ENCODE measurements at places on chromosomes 3 and 15. TPM values are rescaled to one million over a fixed set of nuclear protein-coding genes. Genes with fewer than 3 reads are reported as not detected.

DNA sequence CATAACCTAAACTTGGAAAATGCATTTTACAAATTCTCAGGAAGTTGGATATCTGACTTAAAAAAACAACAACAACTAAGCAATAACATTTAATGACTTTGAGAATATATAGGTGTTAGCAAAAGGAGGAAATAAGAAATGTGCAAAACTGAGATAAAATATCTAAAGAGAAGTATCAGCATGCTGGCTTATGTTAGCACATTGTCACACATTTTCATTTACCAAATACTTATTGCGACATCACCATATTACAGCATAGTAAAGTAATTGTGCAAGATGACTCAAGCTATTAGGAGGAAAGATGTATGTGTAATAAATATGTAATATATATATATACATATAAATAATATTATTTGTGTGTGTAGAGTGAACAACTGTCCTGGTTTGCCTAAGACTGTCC, 9.2 kb downstream of the PTX3 start:
- no peak for DNase-seq

GRCh38 chr3:141849056-141849815, 27.2 kb upstream of the ATP1B3 start:
- DNase-seq = no peak

GRCh38 chr15:74228723-74229081, 7.4 kb upstream of the CCDC33 start:
- DNase-seq = no peak

Gene GXYLT2
- 1.8 TPM for total RNA-seq

DNA sequence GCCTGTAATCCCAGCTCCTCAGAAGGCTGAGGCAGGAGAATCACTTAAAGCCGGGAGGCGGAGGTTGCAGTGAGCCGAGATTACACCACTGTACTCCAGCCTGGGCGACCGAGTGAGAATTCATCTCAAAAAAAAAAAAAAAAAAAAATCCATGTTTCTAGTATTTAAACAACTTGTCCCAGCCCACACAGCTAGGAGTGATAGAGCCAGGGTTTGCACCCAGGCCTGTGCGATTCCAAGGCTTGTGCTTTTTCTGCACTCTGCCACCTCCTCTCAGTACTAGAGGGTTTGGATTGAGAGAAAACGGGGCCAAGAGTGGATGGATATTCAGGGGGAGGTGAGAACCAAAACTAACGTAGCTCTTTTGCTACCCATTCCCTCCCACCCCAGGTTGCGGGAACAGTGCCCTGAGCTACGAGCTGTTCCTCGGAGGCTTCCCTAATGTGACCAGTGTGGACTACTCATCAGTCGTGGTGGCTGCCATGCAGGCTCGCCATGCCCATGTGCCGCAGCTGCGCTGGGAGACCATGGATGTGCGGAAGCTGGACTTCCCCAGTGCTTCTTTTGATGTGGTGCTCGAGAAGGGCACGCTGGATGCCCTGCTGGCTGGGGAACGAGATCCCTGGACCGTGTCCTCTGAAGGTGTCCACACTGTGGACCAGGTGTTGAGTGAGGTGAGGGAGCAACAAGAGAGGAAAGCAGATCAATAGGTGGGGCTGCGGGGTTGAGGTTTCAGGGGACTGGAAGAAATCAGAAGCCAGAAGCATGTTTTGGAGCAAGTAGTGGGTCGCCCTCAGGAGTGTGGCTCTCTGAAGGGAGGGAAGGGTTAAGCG, 4.1 kb downstream of the CAMK2N2 start:
- DNase-seq = no peak

DNA sequence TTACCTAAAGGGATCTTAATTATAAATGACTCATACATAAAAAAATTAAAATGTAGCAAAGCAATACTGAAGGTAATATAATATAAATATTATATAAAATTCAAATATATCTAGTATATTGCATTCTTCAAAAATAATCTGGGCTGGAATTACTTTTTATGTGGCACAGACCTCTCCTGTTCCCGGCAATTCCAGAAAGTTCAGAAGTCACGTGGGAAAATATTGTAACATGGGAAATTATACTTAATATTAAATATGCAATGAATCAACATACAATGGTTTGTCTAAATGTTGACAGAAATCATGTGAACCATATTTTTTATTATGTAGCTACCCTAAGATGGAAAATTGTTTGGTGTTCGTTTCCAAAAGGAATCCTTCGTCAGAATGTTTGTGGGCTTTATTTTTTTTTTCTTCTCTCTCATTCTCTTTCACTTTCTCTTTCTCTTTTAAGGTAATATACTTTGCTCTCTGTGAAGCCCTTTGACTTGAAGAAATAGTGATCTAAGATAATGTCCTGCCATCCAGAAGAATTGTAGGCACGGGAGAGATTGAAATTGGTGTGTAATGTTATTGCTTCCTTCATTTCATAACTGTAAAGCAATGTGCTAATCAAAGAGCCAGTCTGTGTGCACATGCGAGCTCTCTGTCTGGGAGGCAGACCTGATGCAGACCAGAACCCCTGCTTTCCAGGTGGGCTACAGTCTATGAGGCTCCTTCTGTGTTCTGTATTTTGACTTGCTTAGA, 559.4 kb downstream of the NR2F2 start:
- DNase-seq = no peak

- peak; percentile 80 for DNase-seq
Measured at GRCh38 chr15:52783929-52784798, 6.0 kb downstream of the ONECUT1 start.

Gene FGF12
- 19.1 TPM for total RNA-seq

Gene HRH1
- 0.90 TPM for total RNA-seq

- no peak for DNase-seq
Measured at GRCh38 chr15:98398056-98398455, 250.3 kb upstream of the IGF1R start.

- no peak for DNase-seq
Measured at GRCh38 chr3:129855170-129855831, 38.2 kb downstream of the TMCC1 start.

GRCh38 chr3:31226346-31226745, 306.4 kb upstream of the STT3B start:
- DNase-seq = no peak

- peak; percentile 54 for DNase-seq
Measured at GRCh38 chr15:76140074-76140464, 80.3 kb downstream of the TMEM266 start.

GRCh38 chr15:69783211-69783610, 314.5 kb downstream of the TLE3 start:
- DNase-seq = no peak

Gene GHSR
- total RNA-seq = not detected

- DNase-seq = no peak
Measured at GRCh38 chr3:7813365-7813764, 688.3 kb upstream of the LMCD1 start.

DNA sequence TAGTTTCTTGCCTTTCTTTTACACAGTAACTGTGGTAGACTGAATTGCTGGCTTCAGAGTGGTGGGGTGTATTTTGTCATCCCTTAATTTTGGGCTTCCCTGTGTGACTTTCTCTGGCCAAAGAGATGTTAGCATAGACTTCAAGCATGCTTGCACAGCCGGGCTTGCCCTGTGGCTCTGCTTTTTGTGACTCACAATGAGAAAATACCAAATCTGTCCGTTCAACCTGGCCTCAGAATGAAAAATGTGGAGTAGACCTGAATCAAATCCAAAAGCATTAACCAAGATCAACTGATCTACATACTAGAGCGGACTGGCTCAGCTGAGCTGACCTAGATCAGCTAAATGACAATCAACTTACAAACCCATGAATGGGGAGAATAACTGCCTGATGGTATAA, 51.4 kb downstream of the PLAAT1 start:
- no peak for DNase-seq

Gene PEX11A
- total RNA-seq = 4.5 TPM

GRCh38 chr3:102205647-102206046, 229.2 kb upstream of the ZPLD1 start:
- no peak for DNase-seq

Gene ANKRD63
- not detected for total RNA-seq

Gene WNT7A
- total RNA-seq = not detected

GRCh38 chr3:32821686-32822296, 4.0 kb downstream of the TRIM71 start:
- peak; percentile 33 for DNase-seq

DNA sequence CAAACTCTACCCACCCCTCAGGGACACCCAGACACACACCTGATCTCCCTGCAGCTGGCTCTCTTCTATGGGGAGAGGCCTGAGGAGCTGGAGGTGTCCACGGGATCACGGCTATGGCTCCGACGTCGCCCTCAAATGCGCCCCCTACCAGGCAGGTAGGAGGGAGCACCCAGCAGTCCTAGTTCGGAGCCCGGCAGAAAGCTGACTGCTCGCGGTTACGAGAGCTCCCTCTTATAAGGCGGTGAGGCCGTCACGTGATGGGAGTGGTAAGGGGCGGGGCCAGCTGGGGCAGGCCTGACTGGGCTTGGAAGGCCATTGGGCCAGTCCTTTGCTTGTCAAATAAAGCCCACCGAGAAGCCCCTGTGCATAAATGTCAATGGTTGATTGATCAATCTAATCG, at the start of gene PRR20G:
PRR20G (minus strand) TSS at position 207 of the 400 bp plus-strand sequence. CDS start 681 bp downstream, outside the sequence.
- DNase-seq = no peak

Gene TRH
- total RNA-seq = 0.49 TPM

Gene DNAH1
- total RNA-seq = 3.3 TPM

- DNase-seq = no peak
Measured at GRCh38 chr3:33699275-33699674, 18.8 kb downstream of the CLASP2 start.

GRCh38 chr3:151726016-151726415, 7.7 kb upstream of the AADACL2 start:
- no peak for DNase-seq

GRCh38 chr15:73910522-73911303, 15.5 kb upstream of the LOXL1 start:
- no peak for DNase-seq

Gene SEC22C
- total RNA-seq = 49.6 TPM

DNA sequence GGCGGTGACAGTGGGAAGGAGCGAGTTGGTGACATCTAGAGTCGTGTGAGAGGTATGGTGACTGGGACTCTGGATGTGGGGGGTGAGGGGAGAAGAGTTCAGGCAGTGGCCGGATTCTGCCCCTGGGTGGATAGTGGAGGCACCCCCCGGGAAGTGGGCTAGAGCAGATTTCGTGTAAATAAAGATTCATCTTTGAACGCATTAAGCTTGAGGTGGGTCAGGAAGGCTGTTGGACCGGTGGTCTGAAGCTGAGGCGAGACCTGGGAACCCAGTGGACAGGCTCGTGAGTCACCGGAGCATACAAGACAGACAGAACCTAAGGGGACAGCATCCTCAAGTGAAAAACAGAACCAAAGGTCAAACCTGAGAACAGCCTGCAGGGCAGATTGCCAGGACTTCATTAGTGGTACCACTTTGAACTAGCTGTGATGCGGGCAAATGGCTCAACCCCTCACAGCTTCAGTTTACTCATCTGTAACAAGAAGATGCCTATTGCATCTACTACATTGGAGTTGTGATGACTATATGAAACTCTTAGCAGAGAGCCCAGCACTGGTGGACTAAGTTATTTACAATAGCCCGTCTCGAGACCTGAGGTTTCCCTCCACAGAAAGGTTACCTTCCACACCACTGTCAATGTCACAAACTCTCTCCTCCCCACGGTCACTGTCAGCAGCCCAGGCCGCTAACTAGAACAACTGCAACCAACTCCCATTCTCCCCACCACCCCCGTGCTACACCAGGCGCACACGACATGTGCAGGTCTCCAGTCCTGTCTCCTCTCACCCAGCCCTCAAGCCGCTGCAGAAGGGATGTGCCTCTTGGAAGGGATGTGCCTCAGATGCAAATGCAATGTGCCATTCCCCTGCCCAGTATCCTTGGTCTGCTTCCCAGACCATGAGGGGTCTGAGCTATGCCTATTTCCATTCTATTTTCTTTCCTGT, 901 bp upstream of the CLN6 start:
- DNase-seq = no peak

DNA sequence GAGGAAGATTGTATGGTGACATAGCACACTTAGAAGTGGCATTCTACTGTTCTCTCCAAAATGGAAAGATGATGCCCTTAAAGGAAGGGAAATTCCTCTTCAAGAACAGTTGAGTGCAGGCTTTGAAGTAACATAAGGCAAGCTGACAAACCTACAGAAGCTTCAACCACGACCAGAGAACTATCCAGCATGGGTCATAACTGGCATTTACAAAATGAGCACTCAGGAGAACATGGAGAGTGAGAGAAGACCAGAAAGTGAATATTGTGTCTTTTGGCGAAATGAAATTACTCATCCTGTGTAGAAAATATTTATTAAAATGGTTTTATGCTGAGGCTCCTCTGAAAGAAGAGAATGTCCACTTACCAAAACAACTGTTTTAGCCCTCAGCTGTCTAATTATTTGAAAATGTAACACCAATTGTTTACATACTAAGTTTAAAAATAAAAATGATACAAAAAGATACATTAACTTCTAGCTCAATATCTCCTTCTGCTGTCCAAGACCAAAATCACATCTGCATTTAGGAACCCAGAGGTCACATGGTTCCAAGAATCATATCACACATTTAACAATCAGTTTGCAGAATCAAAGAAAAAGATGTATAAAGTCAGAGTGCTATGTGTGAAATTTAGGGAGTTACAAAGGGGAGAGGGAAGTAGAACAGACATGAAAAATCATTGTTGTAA, 216.9 kb downstream of the ATP8B4 start:
- DNase-seq = no peak

DNA sequence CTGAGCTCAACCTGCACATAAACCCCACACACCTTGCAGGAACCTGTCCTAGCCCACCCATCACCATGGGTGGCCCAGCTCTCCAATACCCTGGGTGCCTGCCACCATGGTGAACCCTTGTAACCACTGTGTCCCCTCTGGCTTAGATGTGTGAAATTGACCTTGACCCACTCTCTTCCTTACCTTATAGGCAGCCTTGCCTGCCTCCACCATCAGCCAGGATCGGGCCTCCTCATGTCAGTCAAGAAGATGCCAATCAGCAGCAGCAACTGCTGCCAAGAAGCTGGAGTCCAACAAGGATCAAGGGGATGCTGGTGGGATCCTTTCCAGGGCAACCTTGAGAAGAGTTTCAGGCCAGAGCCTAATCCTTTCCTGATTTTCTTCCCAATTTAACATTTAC, 8.8 kb upstream of the CYP11A1 start:
- DNase-seq = no peak

DNA sequence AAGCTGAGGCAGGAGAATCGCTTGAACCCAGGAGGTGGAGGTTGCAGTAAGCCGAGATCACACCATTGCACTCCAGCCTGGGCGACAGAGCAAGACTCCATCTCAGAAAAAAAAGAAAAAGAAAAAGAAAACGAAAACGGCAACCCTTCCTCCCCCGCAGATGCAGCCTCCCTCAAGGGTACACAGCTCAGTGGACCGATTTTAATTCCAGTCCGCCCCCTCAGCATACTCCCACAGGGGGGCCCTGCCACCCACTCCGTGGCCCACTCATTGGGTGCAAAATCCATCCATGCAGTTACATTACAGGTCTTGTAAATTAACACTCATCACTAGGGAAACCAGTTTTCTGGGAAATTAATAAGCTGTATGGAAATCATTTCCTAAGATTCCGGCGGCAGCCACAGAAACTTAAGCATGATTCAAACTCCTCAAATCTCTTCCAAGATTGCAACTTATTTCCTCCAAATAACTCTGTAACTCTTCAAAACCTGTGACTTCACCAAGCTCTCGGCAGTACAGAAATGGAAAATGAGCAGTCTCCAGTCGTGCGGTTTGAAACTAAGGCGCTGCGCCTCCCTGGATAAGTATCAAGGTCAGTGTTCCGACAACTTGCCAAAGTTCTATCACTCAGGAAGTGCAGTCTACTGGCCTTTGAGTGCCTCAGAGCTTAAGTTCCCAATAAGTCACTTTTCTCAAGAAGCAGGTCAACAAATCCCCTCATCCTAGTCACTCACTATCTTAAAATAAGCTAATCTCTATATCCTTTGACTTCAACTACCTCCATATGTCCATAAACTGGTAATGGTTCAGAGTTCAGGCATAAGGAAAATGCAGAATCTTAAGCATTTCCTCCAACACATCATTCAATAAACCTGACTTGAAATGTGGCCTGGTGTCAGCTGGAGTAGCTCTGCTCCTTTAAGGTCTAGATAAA, 24.7 kb upstream of the KLHL6 start:
- no peak for DNase-seq
